ENCODE measurements at places on chromosomes 12 and 14.

- DNase-seq = no peak
Observed at GRCh38 chr14:94925416-94926173, 155.7 kb upstream of the GSC start.

- no peak for DNase-seq
Observed at GRCh38 chr12:90974286-90974685, 19.3 kb upstream of the CCER1 start.

DNA sequence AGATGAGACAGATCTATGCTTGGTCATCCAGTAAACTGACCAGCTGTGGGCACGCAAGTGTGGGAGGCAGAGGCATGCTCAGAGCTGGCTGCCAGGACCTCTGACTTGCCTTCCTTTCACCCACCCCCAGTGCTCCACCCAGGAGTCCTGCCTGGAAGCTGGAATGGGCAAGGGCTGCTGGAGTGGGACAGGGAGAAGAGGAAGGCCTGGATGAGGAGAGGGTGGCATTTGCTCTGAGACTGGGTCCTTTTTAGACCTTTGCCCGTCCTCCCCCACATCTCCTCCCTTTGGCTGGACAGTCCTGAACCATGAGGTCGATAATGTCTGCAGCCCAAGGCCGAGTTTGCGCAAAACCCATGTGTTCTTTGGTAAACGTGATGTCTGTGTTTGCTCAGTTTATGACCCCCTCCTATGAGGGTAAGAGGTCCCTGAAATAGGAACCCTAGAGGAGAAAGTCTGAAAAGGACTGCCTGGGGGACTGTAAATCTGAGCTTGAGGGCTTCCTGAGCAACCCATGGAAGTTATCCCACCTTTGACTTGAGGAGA, 3.8 kb upstream of the INHBE start:
- no peak for DNase-seq

GRCh38 chr12:91773749-91774429, 371.8 kb downstream of the BTG1 start:
- no peak for DNase-seq

DNA sequence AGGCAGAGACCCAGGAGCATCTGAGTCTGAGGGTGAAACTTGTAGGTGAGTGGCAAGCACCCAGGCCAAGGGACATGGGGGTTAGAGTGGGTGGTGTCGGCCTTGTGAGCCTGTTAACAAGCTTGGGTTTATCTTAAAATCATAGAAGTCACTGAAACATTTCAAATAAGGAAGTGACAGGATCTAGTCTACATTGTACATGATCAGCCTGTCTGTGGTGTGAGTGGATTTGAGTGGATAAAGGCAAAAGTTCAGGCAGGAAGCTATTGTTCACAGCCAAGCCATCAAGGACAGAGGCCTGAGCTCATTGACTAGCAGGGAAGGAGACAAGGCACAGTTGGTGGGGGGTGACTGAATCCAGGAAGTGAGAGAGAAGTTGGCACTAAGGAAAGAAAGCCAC, 59.3 kb upstream of the FKBP4 start:
- DNase-seq = no peak
